ENCODE measurements at places on chromosomes 4 and X.

- DNase-seq = no peak
Observed at GRCh38 chr4:123386609-123387008, 10.0 kb upstream of the SPRY1 start.

DNA sequence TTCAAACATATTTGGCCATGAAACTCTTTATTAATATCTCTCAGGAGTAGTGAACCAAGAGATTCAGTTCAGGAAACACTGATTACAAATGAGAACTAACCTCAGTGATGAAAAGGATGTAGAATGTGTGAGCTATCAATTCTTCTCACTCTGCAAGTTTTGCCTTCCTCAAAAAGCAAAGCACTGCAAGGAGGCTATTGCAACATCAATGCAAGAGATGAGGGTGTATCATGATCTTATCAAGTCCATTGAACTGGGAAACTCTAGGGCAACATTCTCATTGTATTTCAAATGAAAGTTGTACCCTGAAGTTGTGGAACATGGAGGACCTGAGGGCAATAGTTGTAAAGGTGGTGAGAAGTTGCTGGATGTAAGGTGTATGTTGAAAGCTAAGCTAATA, 56.4 kb upstream of the VEGFC start:
- no peak for DNase-seq

DNA sequence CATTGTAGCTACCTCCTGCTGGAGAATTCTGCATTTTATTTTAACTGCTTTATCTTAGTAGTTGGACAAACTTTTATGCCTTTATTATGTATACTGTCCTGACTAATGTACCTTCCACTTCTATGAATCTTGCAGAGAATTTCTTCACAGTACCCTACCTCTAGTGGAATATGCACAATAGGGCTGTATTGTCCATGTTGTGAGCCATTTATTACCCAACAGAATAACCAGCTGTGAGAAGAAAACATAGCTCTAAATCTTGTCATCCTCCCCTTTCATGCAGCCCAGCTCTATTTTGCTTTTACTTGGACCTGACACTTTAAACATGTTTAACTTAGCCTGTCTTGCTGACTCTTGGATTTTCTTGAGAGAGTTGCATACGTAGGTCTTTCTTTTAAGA, 56.2 kb downstream of the MCUB start:
- no peak for DNase-seq

DNA sequence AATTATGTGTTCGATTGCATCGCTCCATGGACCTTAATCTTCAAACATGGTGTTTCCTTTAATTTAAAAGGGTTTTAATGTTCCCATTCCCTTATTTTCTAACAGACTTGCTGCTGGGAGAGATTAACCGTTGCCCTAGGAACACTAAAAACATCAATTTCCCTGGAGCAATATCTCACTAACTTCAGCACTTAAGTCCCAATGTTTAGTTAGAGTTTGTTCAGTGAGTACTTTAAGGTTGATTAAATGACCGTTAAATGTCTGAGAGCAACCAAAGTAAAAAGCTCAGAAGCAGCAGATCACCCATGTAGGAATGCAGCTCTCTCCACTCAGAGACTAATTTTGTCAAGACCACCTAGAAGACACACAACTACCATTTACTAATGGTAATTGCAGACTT, 111.2 kb upstream of the PDE5A start:
- no peak for DNase-seq

GRCh38 chr4:73704314-73705055, 35.9 kb upstream of the CXCL8 start:
- DNase-seq = no peak

GRCh38 chr4:139808808-139809756, 143.5 kb downstream of the MGST2 start:
- no peak for DNase-seq

DNA sequence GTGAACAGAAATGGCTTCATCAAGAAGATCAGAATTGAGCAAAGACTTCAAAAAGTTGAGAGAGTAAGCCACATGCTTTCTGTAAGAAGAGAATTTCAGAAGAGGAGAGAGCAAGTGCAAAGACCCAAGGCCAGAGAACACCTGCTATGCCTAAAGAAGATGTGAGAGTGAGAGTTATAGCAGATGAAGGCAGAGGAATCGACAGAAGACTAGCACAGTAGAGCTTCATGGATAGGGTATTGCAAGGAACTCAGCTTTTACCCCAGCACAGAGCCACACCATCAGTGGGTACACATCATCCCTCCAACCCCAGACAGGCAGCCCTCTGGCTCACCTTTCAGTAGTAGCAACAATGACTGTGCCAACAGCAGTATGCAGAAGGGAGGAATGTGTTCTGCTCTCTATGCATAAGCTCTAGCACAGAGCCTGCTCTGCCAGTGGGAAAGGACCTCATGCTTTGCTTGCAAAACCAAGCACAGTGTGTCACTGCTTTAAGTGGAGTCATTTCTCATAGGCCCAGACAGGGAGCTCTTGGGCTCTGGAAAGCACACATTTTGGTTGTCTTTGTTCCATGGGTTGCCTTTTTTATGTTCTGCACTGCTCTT, 318.6 kb downstream of the NAF1 start:
- DNase-seq = no peak

GRCh38 chr4:5887011-5887360, 5.9 kb downstream of the CRMP1 start:
- DNase-seq = no peak

DNA sequence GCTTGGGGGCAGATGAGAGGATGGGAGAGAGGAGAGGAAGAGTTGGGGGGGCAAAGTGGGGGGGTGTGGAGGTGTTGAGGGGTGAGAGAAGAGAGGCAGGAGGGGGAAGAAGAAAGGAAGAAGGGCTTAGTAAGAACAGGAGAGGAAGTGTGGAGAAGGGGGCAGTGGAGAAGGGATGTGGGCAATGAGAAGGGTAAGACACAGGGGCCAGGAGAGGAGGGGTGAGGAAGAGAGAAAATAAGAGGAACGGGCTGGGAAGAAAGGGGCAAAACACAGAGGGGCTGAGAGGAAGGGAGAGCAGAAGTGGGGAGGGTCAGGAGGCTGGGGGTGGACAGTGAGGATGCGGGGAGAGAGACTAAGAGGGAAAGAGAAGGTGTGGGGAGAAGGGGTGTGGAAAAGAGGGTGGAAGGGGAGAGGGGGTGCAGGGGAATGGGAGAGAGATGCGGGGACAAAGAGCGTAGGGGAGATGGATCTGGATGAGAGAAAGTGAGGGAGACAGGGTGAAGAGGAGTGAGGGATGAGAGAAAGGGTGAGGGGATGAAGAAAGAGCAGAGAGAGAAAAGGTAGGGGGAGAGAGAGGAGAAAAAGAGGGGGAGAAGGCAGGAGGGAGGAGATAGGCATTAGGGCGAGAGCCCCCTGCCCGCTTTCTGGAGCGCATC, 12.9 kb downstream of the SH3KBP1 start:
- DNase-seq = no peak

GRCh38 chrX:81304563-81304962, 102.7 kb downstream of the SH3BGRL start:
- no peak for DNase-seq

- no peak for DNase-seq
Observed at GRCh38 chr4:110163327-110164069, 34.9 kb downstream of the ELOVL6 start.
